Ureter (tissue), 1 donor: ENCODE measurements at places on chromosomes 12 and 14. TPM values are rescaled to one million over a fixed set of nuclear protein-coding genes. Genes with fewer than 3 reads are reported as not detected.
A peak's percentile ranks its signal among the peaks of the same experiment; 100 is the strongest.

Gene CCDC197
- not detected for total RNA-seq

DNA sequence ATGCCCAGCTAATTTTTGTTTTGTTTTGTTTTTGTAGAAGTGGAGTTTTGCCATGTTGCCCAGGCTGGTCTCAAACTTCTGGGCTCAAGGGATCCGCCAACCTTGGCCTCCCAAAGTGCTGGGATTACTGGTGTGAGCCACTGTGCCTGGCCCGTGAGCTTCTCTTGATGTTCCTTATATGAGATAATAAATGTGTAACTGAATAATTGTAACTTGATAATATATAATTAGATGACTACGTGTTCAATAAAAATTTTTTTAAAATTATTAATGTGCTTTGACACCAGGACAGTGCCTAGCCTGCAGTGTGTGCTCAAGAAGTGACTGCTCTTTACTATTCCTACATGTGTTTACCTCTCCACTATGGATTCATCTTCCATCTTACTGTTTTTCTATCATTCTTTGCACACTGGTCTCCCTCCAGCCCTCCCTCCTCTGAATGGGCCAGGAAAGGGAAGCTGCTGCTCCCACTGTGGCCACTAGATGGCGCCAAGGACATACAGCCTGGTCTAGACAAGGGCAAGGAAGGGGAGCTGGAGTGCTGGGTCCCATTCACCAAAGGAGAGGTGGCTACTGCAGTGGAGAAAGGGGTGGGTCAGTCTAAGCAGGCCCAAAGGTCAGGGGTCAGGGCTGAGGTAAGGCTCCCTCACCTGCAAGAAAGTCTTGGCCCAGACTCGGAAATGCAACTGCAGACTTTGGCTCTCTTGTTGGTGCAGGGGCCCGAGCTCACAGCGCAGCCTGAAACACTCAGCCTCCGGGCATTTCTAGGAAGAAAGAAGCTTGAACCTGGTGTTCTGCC, 14.7 kb upstream of the ZNF385A start:
- peak; percentile 88 for DNase-seq

Gene CAND1
- 141 TPM for total RNA-seq

Gene DNAI7
- total RNA-seq, result 1.5 TPM

- DNase-seq, result no peak
Measured at GRCh38 chr14:71492346-71492745, 439.9 kb upstream of the RGS6 start.

- no peak for DNase-seq
Measured at GRCh38 chr12:62694632-62695031, 228.0 kb downstream of the MON2 start.

Gene TAS2R20
- 6.1 TPM for total RNA-seq

Gene C3AR1
- total RNA-seq, result 4.6 TPM

Gene ITGB7
- total RNA-seq, result 15.8 TPM

Gene CSRNP2
- 26.2 TPM for total RNA-seq

GRCh38 chr14:101127224-101127623, 223.7 kb upstream of the RTL1 start:
- peak; percentile 23 for DNase-seq
